ENCODE measurements at places on chromosomes 2 and 18.

GRCh38 chr2:179726461-179727180 is 134.8 kb downstream of the ZNF385B start:
- no peak for DNase-seq

DNA sequence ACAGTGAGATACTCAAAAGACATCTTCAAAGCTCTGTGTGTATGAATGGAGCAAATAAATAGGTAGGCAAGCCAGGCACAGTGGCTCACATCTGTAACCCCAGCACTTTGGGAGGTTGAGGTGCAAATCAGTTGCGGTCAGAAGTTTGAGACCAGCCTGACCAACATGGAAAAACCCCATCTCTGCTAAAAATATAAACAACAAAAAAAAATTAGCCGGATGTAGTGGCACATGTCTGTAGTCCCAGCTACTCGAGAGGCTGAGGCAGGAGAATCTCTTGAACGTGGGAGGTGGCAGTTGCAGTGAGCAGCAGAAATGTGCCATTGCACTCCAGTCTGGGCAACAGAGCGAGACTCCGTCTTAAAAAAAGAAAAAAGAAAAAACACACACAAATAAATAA is 945.1 kb upstream of the PIK3C3 start:
- DNase-seq, result no peak

- DNase-seq, result no peak
Observed at GRCh38 chr2:145464866-145465265, 944.9 kb upstream of the ZEB2 start.

DNA sequence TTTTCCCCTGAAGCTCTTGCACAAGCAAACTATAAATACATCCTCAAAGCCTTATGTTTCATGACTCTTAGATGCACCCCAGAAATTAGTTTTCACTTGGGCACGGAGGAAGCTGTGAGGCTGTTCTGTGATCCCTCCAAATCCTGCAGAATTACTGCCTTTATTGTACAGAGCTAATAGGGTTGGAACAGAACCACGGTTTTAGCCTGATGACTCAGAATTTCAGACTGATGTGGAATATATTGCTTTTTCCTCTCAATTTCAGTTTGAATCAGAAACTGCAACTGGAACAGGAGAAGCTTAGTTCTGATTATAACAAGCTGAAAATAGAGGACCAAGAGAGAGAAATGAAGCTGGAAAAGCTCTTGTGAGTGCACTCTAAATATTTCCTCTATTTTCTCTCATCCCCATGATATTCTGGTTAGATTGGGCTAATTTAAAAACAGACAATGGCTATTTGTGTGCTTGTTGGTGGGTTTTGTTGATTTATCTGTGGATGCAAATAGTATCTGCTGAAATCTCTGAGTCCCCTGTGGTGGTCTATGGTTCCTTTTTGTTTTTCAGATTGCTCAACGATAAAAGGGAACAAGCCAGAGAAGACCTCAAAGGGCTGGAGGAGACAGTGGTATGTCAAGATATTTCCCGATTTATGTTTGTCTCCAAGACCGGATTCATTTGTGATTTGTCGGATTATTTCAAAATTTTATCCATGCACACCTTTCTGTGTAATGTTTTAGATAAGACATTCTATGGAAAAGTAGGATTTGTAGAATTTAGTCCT is 38.2 kb upstream of the LYPD6B start:
- no peak for DNase-seq

GRCh38 chr2:55768991-55769390 is 75.3 kb upstream of the PNPT1 start:
- no peak for DNase-seq
